Esophagus mucosa (tissue), 1 donor: ENCODE measurements at places on chromosomes 5 and 9.
A peak's percentile ranks its signal among the peaks of the same experiment; 100 is the strongest.

DNA sequence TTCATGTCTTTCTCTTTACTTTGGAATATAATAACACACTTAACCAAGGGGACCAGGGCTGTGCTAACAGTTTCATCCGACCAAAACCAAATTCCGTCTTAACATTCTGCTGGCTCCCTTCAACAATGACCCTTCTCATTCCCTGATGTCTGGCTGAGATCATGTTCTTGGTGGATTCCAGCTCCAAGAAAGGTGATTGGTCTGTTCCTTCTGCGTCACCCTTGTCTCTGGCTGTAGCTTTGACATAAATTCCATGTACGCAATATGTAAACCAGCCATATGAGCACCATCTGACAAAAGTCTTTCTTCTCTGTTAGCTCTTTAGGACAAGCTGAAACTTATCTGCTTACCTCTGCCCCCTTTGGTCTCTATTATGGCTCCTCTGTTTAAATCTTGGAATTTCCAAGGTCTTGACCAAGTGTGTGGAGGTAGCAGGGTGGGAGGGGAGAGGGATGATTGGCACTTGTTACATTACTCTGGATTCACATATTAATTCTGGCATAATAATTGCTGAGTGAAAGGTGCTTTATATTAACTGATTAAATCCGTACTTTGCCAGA, 45.7 kb upstream of the HSD17B4 start:
- ATAC-seq: no peak

GRCh38 chr5:127865273-127865672, 162.1 kb downstream of the CCDC192 start:
- no peak for ATAC-seq

DNA sequence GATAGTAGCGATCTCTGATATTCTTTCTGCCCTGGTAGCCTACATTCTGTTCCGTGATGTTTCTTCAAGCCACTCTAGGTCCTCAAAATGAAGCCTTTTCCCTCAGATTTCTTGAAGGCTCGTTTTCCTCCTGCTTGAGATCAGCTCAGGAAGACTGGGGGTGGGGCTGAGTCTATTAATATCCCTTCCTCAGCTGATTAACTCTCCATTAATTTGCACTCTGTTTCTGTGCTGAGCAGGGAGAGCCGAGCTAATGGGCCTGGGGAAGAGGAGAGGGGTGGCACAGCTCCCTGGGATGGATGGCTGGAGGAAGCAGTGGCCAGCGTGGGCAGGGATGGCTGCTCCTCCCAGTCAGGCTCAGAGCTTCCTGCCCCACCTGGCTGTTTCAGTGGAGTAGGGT, 93.3 kb downstream of the PPARGC1B start:
- no peak for ATAC-seq

DNA sequence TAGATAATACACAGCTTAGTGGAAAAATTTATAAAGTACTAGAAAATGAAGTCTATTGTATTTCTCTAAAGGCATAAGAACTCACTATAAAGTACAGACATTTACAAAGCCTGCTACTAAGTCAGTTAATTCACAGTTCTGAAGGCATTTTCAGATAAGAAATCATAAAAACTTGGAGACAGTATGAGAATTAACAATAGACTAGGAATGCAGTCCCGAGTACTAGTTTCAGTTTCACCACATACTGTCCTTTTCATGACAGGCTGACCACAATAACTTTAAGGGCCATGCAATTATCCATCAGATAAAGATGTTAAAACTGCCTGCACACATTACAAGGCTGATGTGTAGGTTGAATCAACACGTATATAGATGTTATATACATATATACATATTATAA, 362.6 kb upstream of the SMC2 start:
- no peak for ATAC-seq

DNA sequence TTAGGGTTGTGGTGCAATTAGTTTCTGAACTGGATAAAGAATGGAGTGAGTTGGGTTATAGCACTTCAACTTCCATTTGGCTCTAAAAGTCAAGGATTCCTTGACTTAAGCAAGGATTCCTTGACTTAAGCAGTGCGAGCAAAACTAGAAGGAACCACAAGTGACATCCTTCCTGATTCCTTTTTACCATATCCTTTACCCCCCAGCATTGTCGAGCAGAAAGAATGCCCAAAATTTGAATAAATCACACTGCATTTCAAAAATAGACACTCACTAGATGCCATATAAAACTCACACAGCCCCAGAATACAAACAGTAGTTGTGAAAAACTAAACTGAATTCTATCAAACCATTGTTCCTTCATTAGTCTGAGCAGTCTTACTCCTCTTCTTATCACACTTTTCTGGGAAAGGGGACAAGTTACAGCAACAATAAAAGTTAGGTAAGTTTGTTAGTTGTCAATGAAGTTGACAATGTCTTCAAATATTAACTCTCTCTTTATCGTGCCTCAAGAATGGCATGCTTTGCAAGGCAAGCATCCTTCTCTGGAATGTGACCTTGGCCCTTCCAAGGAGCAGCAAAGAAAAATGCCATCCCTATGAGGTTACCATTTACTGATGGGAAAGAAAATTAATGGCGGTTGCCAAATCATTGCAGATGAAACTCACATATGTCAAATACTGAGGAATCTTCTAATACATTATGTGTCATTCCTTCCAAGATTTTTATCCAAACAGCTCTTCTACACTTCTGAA, 273.3 kb upstream of the ANKRD55 start:
- ATAC-seq: no peak

GRCh38 chr5:17431272-17432050, 66.6 kb upstream of the TAF11L2 start:
- ATAC-seq: no peak

- no peak for ATAC-seq
These were observed 467.1 kb upstream of the ST8SIA4 start for GRCh38 chr5:101370181-101370580.

DNA sequence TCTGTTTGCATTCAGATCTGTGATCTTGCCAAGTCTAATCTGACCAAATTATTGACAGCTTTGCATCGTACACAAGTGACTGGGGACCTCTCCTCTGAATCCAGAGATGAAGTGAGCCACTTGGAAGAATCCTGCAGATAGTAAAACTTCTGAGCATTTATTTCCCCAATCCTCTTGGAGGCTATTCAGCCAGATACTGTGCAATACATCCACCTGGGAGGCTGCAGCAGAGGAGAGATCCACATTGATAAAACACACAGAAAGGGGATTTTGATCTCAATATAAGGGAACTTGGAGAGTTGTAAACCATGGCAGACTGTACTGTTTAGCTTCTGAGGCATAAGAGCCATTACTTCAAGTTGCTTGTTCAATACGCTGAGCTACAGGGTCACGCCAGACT, 654.6 kb downstream of the MTRR start:
- no peak for ATAC-seq

- peak; percentile 33 for ATAC-seq
These were observed 7.2 kb upstream of the XPA start for GRCh38 chr9:97704345-97704677.

GRCh38 chr9:37976714-37977477, 73.0 kb upstream of the SLC25A51 start:
- peak; percentile 90 for ATAC-seq

DNA sequence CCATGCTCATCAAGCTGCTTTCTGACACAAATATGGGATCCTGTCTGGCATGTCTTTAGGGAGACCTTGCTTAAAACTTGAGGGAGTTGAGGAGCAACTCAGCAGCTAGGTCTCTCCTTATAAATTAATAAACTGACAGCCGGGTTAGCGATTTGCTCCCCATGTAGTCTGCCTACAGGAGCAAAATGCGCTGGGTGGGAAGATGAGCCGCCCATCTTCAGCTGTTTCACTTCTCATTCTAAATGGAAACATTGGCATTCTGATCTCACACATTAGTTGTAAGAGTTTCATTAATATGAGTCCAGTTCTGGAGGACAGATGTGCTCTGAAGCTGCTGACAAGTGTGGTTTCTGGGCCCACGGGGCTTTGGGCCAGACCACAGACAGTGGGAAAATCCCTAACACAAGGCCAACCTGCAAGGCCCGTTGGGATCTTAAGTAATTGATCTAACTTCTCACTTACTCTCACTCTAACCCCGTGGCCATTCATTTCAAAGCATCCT, 197.0 kb downstream of the MCTP1 start:
- no peak for ATAC-seq

DNA sequence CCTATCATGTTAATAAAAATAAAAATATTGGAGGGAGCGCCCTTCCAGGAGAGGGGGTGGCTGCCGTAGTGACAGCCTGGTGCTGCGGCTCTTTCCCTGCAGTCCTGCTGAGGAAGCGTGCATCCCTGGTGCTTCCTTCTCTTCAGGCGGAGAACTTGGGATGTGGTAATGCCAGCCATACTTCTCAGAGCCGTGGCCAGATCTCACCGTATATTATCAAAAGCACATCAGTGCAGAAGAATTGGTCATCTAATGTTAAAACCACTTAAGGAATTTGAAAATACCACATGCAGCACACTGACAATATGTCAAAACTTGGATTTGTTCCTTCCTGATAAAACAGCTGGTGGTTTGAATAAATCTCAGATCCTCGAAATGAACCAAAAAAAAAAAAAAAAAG, 17.7 kb downstream of the C9orf40 start:
- ATAC-seq: no peak

- no peak for ATAC-seq
These were observed 38.5 kb downstream of the OR2V1 start for GRCh38 chr5:181092428-181092827.

DNA sequence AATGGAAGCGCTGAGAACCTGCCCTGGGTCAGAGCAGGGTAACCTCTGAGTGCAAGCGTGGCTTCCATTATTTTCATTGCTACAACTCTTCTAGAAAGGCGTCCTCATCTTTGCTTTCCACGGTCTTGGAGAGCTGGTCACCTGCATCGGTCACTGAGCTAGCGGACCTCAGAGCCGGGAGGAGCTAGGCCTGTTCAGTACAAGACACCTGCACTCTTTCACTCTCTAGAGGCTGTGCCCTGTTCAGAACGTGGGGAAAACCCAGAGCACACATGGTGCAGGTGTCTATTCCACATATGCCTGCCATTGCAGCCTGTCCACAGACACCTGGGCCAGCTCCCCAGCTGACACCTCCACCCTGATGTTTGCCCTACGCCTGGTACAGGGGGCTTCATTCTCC, 147.8 kb upstream of the IRX2 start:
- ATAC-seq: no peak
